ENCODE measurements at places on chromosomes 5 and 9. TPM values are rescaled to one million over a fixed set of nuclear protein-coding genes. Genes with fewer than 3 reads are reported as not detected.

GRCh38 chr9:112550531-112550930 lies 63.9 kb downstream of the KIAA1958 start:
- peak; percentile 66 for DNase-seq
- no peak overlapping the region for H3K4me3 ChIP-seq
- peaks cover 49% of the 10 kb centered on the region for H3K4me1 ChIP-seq
- H3K27ac ChIP-seq: 0 out of 2 replicates have a peak overlapping the region, but pooled peaks have one; percentile 8
- H3K36me3 ChIP-seq: no peaks in the 10 kb centered on the region

GRCh38 chr5:90598293-90598692 lies 39.7 kb downstream of the ADGRV1 start:
- no peaks in the 10 kb centered on the region for H3K36me3 ChIP-seq
- no peaks in the 10 kb centered on the region for H3K4me1 ChIP-seq
- peak; percentile 25 for DNase-seq
- no peak overlapping the region for H3K4me3 ChIP-seq
- H3K27ac ChIP-seq: no peak overlapping the region
- no peaks in the 10 kb centered on the region for H3K27me3 ChIP-seq

GRCh38 chr9:137396227-137396626 lies 26.7 kb downstream of the EXD3 start:
- DNase-seq: no peak
- H3K4me1 ChIP-seq: no peaks in the 10 kb centered on the region
- H3K27ac ChIP-seq: no peak overlapping the region
- H3K27me3 ChIP-seq: no peaks in the 10 kb centered on the region
- H3K36me3 ChIP-seq: no peaks in the 10 kb centered on the region

DNA sequence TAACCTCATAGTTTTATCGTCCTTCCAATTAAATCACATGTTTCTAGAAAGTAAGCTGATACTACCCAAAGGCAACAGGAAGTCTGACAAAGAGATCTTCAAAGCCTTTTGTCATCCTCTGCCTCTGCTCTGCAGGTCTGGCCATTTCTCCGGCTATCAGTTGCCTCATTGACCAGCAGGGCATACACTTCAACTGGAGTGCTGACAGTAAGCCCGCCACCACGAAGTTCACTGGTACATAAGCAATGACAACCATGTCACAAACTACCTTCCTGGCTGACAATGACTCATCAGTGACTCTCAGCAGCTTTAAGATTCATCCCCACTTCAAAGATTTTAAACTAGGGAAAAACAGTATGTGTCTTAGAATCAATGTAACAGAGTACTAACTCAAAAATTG lies 20.6 kb downstream of the SPTLC1 start:
- H3K4me1 ChIP-seq: peaks cover 17% of the 10 kb centered on the region

DNA sequence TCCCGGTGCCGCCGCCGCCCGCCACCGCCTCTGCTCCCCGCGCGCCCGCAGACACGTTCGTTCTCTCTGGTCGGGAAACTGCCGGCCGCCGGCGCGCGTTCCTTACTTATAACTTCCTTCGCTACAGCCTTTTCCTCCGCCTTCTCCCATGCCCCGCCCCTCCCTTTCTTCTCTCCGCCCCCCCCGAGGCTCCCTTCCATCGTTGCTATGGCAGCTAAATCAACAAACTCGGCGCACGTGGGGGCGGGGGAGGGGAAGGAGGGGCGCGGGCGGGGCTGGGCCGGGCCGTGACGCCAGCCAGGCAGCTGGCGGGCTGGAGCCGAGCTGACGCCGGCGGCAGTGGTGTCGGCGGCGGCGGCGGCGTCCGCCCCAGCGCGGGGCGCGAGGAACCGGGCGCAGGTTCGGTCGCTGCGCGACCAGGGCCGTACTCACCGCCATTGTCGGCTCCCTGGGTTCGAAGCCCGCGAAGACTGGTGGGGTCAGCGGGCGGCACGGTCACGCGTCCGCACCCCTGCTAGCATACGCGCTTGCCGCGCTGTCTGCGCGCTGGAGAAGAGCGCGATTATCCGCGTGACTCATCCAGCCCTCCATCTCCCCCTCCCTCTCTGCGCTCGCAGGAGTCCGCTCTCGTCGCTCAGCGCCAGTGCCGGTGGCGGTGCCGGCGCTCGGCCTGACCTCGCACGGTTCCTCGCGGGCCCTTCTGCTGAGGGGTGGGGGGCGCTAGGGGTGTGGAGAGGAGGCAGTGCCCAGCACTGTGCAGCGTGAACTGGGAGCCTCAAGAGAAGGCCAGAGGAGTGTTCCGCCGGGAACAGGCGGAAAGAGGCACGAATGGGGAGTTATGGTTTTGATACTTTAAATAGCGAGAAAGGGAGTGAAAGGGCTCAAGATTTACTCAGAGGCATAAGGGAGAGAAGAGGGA lies at the start of gene KLF4:
Gene KLF4 (minus strand): TSS at position 83 of the 919 bp plus-strand sequence. CDS start 597 bp downstream, outside the sequence.
- peaks cover 18% of the 10 kb centered on the region for H3K4me1 ChIP-seq
- DNase-seq: peak; percentile 95
- peak within 1 kb of the TSS; percentile 82 for H3K4me3 ChIP-seq
- H3K27me3 ChIP-seq: peaks cover 70% of the 10 kb centered on the region
- no peak within 1 kb of the TSS for H3K27ac ChIP-seq

DNA sequence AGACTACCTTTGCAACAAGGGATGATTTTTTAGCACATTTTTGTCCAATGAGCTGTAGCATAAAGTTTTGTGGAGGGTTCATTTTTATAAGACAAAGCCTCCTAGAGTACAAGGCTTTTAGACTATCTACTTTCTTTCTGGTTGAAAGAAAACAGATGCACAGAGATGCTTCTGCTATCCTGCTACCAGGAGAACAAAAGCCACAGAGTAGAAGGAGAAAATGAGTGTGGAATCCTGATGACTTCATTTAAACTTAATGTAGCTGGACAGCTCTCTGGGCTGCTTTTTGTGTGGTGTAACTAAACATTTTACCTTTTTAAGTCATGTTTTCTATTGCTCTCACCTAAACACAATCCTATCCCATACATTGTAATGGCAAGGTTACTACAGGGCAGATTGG lies 1009.4 kb downstream of the TLE1 start:
- no peaks in the 10 kb centered on the region for H3K27me3 ChIP-seq
- no peak for DNase-seq
- H3K4me3 ChIP-seq: no peak overlapping the region

- no peak for DNase-seq
- H3K4me3 ChIP-seq: no peak overlapping the region
- H3K4me1 ChIP-seq: peaks cover 4% of the 10 kb centered on the region
- H3K27me3 ChIP-seq: no peaks in the 10 kb centered on the region
- no peaks in the 10 kb centered on the region for H3K36me3 ChIP-seq
These were observed 150.8 kb downstream of the MEF2C start for GRCh38 chr5:88732181-88732633.

SELENOP gene
- total RNA-seq: 12.7 TPM

DNA sequence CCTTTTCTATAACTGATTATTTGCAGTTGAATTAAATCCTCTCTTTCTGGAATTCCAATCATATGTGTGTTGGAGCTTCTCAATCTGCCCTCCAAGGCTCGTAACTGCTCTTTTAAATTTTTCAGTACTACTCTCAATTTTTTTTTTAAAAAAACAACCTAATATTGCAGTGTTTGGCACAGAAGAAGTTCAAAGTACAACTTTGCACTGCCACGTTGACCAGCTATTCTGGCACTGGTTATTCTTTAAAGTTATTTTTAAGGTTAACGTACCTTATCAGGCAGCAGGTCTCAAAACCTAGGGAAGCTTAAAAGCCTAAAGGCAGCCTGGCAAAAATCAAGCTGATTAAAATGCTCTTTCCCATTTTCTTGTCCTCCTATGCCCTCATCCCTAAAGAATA lies 120.5 kb downstream of the GHR start:
- no peaks in the 10 kb centered on the region for H3K27me3 ChIP-seq
- H3K4me1 ChIP-seq: no peaks in the 10 kb centered on the region
- no peak overlapping the region for H3K4me3 ChIP-seq

BOD1 gene
- total RNA-seq: 141 TPM

GRCh38 chr5:102720969-102721368 lies 34.1 kb upstream of the PAM start:
- H3K4me3 ChIP-seq: no peak overlapping the region
- H3K27ac ChIP-seq: no peak overlapping the region
- H3K27me3 ChIP-seq: no peaks in the 10 kb centered on the region
- no peaks in the 10 kb centered on the region for H3K36me3 ChIP-seq

PCDHGB1 gene
- 8.9 TPM for total RNA-seq

DNA sequence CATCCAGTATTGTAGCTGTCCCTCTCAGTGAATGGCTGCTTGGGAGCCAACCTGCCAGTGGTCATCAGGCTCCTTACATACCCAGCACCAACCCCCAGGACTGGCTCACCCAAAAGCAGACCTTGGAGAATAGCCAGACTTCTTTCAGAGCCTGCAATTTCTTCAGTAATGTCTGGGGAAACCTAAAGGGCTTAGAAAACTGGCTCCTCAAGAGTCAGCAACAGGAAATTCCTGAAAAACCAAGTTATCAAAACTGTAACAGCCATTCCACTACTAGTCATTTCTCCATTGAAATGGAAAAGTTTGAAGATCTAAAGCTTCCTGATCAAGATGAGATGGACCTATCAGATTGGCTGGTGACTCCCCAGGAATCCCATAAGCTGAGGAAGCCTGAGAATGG lies 12.3 kb upstream of the STING1 start:
- no peaks in the 10 kb centered on the region for H3K27me3 ChIP-seq
- no peak overlapping the region for H3K4me3 ChIP-seq
- H3K4me1 ChIP-seq: no peaks in the 10 kb centered on the region
- no peak for DNase-seq

FBLL1 gene
- total RNA-seq: 7.1 TPM

DNA sequence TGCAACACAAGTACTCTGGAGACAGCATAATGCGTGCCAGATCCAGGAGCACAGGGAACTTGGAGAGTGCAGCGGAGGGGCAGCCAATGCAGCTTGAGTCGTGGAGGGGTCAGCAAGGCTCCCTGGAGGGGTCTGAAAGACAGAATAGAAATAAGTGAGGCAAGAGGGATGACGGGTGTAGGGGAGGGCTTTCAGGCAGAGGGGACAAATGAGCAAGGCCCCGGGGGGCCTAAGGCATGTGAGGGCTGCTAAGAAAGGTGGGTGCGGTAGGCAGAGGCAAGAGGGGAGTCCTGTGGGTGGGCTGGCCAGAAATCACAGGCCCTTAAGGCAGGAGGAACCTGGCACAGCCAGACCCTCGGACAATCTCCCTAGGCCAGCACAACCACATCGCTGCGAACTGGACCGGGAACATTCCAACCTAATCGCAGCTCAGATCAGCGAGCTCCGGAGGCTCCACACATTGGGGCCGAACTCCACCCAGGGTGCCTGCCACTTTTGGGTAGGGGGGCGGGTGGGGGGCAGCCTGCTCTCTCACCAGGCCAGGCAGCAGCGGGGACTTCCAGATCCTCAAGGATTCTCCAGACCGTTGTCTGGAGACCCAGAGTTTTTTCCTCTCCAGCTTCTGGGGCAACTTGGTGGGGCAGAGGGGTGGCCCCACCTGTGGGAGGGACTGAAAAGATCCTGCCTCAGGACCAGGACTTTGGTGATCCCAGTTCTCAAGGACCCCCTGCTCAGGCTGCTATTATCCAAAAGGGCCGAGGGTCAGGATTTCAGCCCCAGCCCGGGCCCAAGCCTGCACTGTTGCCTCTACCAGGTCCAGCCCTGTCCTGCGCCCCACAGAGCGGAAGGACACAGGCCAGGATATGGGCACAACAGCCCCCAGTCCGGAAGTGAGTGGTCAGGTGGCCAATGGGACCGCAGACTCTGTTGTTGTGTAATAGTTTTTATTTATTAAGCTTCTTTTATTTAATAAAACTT lies 22.7 kb upstream of the CYSTM1 start:
- peaks cover 49% of the 10 kb centered on the region for H3K27me3 ChIP-seq
- H3K4me3 ChIP-seq: peak overlapping the region; percentile 38
- no peak for DNase-seq
- H3K27ac ChIP-seq: no peak overlapping the region
- H3K36me3 ChIP-seq: no peaks in the 10 kb centered on the region

C6 gene
- total RNA-seq: not detected

DNA sequence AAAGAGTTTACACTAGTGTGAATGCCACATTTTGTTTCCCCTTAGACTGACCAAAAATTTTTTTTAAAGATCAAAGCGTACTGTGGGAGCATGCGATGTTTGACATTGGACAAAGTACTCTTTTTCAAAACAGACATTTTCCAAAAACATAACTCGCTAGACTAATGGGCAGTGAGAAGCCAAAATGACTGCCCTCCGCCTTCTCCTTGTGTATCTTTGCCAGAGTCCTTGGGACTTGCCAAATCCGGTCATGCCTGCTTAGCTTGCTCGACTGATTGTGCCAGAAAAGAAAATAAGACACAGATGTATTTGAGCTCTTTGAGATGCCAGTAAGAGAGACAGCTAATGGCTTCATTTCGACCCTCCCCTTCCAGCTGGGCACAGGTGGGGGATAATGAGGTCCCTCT lies 157.5 kb downstream of the MAPKAP1 start:
- H3K4me3 ChIP-seq: no peak overlapping the region
- DNase-seq: no peak
- no peak overlapping the region for H3K27ac ChIP-seq
- H3K36me3 ChIP-seq: no peaks in the 10 kb centered on the region
